GM12878 (cell line): ENCODE measurements at places on chromosomes 2 and 18. TPM values are rescaled to one million over a fixed set of nuclear protein-coding genes. Genes with fewer than 3 reads are reported as not detected.

The TMEM198 gene
- 0.31 and 0.92 TPM in 2 replicates for polyA plus RNA-seq

The C2orf66 gene
- polyA plus RNA-seq = not detected in 2 replicates

The MATN3 gene
- polyA plus RNA-seq = 0.09 TPM in 1 of 2 replicates, not detected in the other

The OTOS gene
- 0.25 TPM in 1 of 2 replicates, not detected in the other for polyA plus RNA-seq

The IGFBP2 gene
- 0.21 and 0.38 TPM in 2 replicates for polyA plus RNA-seq

GRCh38 chr2:86038291-86039081 lies 67.2 kb downstream of the POLR1A start:
- peaks cover 40% of the 10 kb centered on the region for H3K36me3 ChIP-seq
- H3K4me3 ChIP-seq = no peak overlapping the region
- H3K27me3 ChIP-seq = no peaks in the 10 kb centered on the region

- no peaks in the 10 kb centered on the region; the same call in 1 of the 2 replicates for H3K27me3 ChIP-seq
- H3K4me3 ChIP-seq = no peak overlapping the region
- no peak for DNase-seq
- H3K36me3 ChIP-seq = no peaks in the 10 kb centered on the region
- H3K4me1 ChIP-seq = no peaks in the 10 kb centered on the region
- H3K27ac ChIP-seq = no peak overlapping the region
Measured at GRCh38 chr2:88165332-88166003, 4.7 kb upstream of the THNSL2 start.

DNA sequence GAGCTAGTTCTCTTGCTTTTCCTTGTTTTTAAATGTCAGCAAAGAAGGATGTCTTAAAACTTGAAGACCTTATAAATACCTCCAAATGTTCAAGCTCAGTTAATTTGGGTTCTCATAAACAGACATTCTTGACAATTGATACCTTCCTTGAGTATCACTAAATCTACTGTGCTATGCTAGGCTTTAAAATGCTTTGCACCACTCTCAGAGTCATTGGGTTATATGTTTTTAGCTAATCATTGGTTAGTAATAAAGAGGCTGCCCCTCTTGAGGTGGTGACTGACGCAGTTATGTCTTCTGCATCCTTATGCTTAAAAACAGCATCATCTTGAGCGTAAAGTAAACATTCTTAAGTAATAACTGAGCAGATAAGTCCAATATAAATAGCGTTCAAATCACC lies 276.0 kb downstream of the AGPS start:
- no peak for DNase-seq
- no peaks in the 10 kb centered on the region for H3K27me3 ChIP-seq
- no peaks in the 10 kb centered on the region for H3K36me3 ChIP-seq
- no peak overlapping the region for H3K4me3 ChIP-seq
- no peak overlapping the region for H3K27ac ChIP-seq

DNA sequence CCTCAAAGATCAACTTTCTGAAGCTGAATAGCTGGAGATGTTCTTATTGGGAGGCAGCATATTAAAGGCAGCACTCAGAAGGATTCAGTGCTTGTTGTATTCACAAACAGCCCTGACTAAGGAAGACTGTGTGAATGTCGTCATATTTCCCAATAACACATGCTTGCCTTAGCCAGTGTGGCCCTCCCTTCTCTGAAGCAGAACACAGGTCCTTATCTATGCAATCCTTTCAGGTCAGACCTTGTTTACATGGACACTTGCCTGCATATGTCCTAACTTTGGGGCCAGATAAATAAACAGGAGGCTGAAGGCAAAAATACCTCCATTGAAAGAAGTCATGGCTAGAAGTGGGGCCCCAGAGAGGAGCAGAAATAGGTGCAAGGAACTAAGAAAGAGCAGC lies 97.2 kb downstream of the SLC4A3 start:
- no peaks in the 10 kb centered on the region for H3K4me1 ChIP-seq
- no peak overlapping the region for H3K27ac ChIP-seq
- H3K36me3 ChIP-seq = no peaks in the 10 kb centered on the region
- H3K4me3 ChIP-seq = no peak overlapping the region
- no peaks in the 10 kb centered on the region for H3K27me3 ChIP-seq

DNA sequence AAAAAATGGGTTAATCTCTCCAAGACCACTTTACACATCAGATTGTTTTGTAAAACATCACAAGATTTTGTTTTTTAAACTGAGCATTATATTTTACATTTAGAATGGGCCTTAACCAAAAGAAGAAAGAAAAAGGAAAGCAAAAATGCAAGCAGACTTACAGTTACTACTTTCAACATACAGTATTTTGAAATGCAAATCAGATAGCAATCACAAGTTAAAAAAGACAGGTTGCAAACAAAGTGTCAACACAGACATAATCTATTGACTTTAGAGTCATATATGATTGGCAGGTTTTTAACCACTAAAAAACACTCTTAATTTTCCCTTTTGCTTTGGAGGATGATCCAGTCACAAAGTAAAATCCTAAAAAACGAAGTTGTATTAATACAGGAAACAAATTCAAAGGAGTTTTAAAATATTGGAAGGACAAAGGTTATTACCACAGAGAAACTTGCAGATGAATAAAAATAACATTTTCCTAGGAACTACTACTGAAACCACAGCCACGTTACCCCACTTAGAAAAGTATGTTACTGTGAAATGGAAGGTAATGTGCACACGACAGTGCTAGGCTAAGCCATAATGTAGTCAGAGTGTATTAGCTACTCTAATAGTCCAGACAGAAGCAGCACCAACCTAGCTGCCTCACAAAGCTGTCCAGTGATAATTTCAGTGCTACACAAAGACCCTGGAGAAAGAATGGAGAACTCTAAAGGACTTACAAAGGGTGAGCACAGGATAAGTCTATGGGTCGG lies 22.9 kb downstream of the DARS1 start:
- H3K27me3 ChIP-seq = no peaks in the 10 kb centered on the region
- peak overlapping the region; percentile 42; the same call in 1 of the 2 replicates for H3K27ac ChIP-seq
- DNase-seq = no peak
- peaks cover 15% of the 10 kb centered on the region for H3K4me1 ChIP-seq
- H3K4me3 ChIP-seq = no peak overlapping the region

GRCh38 chr2:134722728-134723127 lies 3.9 kb upstream of the TMEM163 start:
- H3K27ac ChIP-seq = no peak overlapping the region
- DNase-seq = no peak
- peaks cover 4% of the 10 kb centered on the region; the same call in 1 of the 2 replicates for H3K27me3 ChIP-seq
- no peaks in the 10 kb centered on the region for H3K4me1 ChIP-seq
- H3K36me3 ChIP-seq = no peaks in the 10 kb centered on the region

DNA sequence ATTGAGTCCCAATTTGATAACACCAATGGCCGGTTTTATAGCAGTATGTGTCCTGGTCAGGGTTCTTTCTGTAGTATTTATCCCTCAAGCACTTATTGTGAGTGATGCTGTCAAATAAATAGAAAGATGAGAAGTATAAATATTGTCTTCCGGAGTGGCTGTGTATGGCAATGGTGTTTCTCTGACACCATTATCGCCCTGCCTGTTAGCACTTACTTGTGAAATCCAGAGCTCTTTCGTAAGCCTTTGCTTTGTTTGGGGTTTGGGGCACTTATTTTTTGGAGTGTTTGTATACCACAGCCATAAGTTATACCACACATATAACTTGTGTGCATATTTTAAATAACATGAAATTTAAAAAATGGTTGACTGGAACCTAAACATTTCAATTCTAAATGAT lies 29.3 kb downstream of the CD8B2 start:
- DNase-seq = no peak
- H3K27me3 ChIP-seq = no peaks in the 10 kb centered on the region
- no peaks in the 10 kb centered on the region for H3K4me1 ChIP-seq
- H3K36me3 ChIP-seq = no peaks in the 10 kb centered on the region

DNA sequence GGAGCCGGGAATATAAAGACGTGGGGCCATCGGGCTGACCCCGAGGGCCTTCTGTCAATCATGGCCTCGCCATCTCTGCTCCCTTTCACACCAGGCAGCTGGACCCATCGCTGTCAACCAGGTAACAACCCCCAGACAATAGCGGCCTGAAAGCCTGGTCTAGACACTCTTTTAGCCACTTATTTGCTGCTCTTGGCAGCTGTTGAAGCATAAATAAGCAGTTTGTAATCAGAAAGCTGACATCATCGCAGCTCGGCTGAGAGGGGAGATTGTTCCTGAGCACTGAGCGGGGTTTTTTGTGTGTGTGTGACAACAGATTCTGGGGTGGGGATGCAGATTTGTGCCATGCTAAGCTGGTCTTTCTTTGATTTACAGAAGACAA lies 423.6 kb upstream of the POU3F3 start:
- no peak overlapping the region for H3K4me3 ChIP-seq
- DNase-seq = no peak
- no peaks in the 10 kb centered on the region for H3K36me3 ChIP-seq
- H3K27ac ChIP-seq = no peak overlapping the region
- H3K27me3 ChIP-seq = no peaks in the 10 kb centered on the region
- no peaks in the 10 kb centered on the region for H3K4me1 ChIP-seq

DNA sequence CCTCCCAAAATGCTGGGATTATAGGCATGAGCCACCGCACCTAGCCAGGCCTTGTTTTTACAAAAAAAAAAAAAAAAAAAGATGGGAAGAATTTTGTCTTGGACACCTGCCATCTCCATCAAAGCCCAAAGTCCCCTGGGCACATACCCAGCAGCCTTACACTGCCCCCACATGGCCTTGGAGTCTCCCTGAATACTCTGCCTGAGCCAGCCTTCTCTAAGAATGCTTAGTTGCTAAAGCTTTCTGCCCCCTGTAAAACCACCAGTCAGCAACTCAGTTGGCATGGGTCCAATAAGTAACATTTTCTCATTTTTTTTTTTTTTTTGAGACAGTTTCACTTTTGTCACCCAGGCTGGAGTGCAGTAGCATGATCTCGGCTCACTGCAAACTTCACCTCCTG lies 40.6 kb downstream of the SPC25 start:
- no peak overlapping the region for H3K27ac ChIP-seq
- DNase-seq = no peak
- no peaks in the 10 kb centered on the region; the same call in 1 of the 2 replicates for H3K36me3 ChIP-seq
- H3K4me3 ChIP-seq = no peak overlapping the region
- no peaks in the 10 kb centered on the region for H3K27me3 ChIP-seq

DNA sequence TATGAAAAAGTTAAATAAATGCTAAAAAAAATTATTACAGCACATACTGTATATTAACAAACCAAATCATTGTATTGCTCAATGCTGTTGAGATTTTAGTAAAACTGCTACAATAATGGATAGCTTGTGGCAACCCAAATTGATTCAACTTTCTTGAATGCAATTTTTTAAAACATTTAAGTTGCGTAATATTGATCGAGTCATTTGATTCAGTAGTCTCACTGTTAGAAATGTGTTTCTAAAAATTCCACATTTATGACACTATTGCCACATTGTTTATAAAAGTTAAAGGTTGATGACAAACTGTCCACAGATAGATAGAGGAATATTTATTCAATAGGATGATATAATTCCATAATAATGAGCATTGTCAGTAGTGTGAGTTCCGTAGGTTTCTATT lies 640.7 kb upstream of the CRIM1 start:
- H3K4me3 ChIP-seq = no peak overlapping the region
- no peak for DNase-seq
- H3K4me1 ChIP-seq = no peaks in the 10 kb centered on the region
- H3K36me3 ChIP-seq = no peaks in the 10 kb centered on the region
- H3K27me3 ChIP-seq = no peaks in the 10 kb centered on the region
